Inflammatory macrophage treated with lipopolysaccharide for 4 hours (primary cell): ENCODE measurements at places on chromosomes 7 and 10.

GRCh38 chr7:95322396-95322795 lies 1.9 kb downstream of the PON1 start:
- no peak for DNase-seq

DNA sequence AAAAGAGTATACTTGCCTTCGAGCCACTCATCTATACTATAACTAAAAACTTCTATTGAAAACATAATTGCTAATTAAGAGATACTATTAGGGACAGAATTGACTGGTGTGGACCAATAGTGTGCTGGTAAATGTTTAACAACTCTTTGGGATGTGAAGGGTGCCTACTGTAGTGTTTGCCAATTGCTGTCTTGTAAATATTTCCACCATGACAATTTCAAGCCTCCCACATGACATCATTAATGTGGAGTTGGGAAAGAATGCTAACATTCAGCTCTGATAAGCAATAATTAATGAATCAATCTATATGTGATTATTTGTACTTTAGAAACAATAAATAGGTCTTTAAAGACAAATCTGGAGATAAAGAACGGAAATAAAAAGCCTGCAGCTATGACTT lies 136.8 kb downstream of the DGKB start:
- no peak for DNase-seq

GRCh38 chr10:16890691-16891090 lies 73.5 kb upstream of the RSU1 start:
- no peak for DNase-seq

GRCh38 chr10:6175329-6176055 lies 27.2 kb upstream of the PFKFB3 start:
- DNase-seq = no peak

DNA sequence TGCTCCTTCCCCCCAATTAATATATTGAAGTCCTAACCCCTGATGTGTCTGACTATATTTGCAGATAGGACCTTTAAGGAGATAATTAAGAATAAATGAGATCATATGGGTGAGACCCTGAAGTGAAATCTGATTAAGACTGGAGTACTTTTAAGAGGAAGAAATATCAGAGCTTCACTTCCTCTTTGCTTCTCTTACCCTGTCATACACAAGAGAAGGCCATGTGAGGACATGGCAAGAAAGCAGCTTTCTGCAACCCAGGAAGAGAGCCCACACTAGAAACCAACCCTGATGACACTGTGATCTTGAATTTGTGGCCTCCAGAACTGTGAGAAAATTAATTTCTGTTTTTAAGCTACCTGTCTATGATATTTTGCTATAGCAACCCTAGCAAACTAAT lies 44.2 kb downstream of the JMJD1C start:
- peak; percentile 90 for DNase-seq

GRCh38 chr7:114086914-114087652 lies 168.3 kb upstream of the PPP1R3A start:
- DNase-seq = no peak

- DNase-seq = no peak
These were observed 8.4 kb downstream of the TRIM4 start for GRCh38 chr7:99910976-99911375.

- no peak for DNase-seq
These were observed 8.7 kb downstream of the CNNM2 start for GRCh38 chr10:102926842-102927241.

DNA sequence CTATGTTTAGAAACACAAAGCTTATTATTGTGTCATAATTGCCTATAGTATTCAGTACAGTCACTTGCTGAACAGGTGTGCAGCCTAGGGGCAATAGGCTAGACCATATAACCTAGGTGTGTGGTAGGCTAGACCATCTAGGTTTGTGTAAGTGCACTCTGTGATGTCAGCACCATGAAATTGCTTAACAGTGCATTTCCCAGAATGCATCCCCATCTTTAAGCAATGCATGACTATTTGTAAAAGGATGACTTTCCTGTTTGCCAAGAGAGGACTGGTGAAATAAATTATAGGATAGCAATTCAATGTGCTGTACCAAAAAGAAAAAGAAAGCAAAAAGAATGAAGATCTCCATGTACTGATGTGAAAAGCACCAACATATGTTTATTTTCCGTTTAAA lies 288.7 kb upstream of the AUTS2 start:
- peak; percentile 10 for DNase-seq

GRCh38 chr10:11510736-11511135 lies 100.7 kb downstream of the USP6NL start:
- no peak for DNase-seq

DNA sequence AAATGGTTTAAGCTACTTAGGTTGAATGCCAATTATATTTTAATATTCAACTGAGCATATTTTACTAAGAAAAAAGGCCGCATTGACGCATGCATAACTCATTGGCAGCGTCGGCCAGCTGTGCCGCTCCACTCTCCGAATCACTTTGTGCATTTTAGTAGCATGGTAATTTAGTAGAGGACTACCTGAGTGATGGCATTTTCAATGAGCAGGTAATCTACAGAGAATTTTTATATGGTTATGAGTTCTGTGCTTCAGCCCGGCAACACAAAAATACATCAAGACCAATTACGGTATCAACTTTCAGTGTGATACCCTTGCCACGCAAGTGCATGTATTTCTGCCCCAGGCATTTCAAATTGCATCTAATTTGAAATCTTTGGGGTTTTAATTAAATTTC lies 247.2 kb downstream of the EBF3 start:
- no peak for DNase-seq

- no peak for DNase-seq
These were observed 207.0 kb upstream of the PPP2R2D start for GRCh38 chr10:131693766-131694165.

GRCh38 chr10:52420656-52421055 lies 106.6 kb downstream of the DKK1 start:
- no peak for DNase-seq

GRCh38 chr7:17071866-17072265 lies 190.1 kb upstream of the AGR3 start:
- DNase-seq = no peak
